Osteoblast (primary cell): ENCODE measurements at places on chromosomes 11 and 22. TPM values are rescaled to one million over a fixed set of nuclear protein-coding genes. Genes with fewer than 3 reads are reported as not detected.

DNA sequence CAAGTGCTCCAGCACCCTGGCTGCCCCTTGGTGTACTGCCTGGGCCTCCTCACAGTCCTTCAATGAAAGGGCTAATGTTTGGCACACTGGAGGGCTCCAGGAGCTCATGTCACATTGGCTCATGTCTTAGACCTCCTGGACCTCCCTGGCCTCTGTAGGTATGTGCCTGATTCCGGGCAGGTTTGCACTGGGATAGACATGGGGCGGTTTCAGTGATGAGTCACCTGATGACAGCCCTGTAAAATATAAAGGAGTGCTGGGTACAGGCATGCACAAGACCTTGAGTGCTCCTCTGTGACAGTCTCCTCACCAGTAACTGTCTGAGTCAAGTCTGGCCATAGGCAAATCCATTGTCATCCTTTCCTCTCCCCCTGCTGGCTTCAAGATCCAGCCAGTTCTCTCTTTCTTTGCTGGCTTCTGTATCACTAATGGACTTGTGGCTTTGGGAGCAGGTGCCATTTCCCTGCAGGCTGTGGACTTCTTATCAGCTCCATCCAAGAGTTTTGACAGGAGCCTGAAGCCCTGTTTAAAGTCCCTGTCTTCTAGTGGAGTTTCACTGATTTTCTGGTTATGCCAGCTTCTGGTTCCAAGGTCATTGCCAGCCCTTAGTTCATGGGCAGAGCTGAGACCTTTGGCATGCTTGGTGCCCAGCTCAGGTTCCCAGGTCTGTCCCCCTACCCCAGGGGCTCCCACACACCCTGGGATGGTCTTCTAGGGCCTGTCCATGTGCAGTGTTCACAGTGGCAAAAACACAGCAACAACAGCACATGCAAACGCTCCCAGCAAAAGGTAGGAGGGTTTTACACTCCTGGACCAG, 22.7 kb upstream of the P2RY2 start:
- peaks cover 7% of the 10 kb centered on the region for H3K4me1 ChIP-seq
- H3K27me3 ChIP-seq, result no peaks in the 10 kb centered on the region
- H3K27ac ChIP-seq, result no peak overlapping the region

DNA sequence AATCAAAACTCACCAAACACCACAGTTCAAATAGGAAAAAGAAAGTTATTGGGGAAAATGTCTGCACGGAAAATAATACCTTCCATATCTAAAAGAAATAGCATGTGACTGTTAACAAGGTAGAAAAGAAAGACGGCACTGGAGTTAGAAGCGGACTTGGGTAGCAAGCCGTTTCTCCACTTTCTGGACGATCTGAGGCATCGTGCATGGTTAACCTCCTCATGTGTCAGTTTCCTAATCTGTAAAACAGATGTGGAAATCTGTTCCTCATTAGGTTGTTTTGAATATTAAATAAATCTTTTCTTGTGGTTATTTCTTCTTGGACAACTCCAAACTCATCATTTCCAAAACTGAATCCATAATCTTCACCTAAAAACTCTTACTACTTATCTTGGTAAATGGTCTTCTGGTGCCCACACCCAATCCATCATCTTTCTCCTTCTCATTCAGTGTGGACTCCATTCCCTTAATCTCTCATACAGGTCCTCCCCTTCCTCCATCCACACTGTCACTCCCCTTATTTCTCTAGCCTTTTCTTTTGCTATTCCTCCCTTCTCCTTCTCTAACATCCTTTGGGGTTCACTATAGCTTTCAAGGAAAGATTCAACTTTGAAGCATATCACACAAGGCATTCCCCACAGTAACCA, 53.5 kb downstream of the VSIG10L2 start:
- H3K36me3 ChIP-seq, result no peaks in the 10 kb centered on the region
- DNase-seq, result no peak
- H3K4me1 ChIP-seq, result peaks cover 12% of the 10 kb centered on the region
- no peak overlapping the region for H3K27ac ChIP-seq
- H3K27me3 ChIP-seq, result no peaks in the 10 kb centered on the region
- no peak overlapping the region for H3K4me3 ChIP-seq

DNA sequence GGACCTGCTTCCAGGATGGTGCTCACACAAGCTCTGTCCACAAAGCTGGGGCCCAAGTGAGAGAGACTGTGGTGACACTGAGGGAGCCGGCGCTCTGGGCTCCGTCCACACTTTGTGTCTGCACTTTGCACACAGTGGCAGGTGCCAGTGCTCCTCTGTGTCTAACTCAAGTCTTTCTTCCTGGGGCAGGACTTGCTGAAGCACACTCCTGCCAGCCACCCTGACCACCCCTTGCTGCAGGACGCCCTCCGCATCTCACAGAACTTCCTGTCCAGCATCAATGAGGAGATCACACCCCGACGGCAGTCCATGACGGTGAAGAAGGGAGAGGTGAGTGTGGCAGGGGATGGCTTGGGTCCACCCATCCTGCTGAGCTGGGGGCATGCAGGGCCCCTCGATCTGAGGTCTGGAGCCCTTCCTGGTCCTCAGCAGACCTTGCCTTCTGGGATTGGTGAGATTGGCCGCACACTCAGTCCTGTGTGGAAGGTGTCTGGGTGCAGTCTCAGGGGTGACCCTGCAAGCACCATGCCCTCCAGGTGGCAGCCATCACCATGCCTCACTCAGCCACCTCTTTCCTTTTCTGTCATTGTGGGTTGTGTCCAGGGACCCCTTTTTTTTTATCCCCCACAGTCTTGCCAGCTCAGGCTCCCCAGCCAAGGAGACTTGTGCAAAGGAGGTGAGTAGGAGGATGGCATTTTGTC, 93.3 kb downstream of the BCR start:
- no peaks in the 10 kb centered on the region for H3K27me3 ChIP-seq
- H3K27ac ChIP-seq, result no peak overlapping the region
- peaks cover 28% of the 10 kb centered on the region for H3K36me3 ChIP-seq
- H3K4me3 ChIP-seq, result no peak overlapping the region
- no peaks in the 10 kb centered on the region for H3K4me1 ChIP-seq

DNA sequence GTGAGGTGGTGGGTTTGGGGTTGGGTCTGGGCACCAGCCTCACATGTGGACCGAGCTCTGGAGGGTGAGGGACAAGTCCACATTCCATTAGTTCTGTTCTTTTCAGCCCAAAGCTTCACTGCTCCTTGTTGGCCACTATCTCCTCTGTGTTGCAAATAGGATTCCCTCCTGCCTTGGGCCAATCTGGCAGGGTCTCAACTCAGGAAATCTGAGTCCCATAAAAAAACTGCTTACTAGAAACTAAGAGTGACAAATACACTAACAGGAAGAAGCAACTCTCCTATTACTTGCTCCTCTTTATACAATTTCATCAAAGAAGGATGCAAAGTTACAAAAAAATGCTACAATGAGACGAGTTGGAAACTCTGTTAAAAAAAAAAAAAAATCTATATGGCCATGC, 66.2 kb upstream of the CSNK1E start:
- no peak overlapping the region for H3K27ac ChIP-seq
- H3K4me1 ChIP-seq, result no peaks in the 10 kb centered on the region
- no peak overlapping the region for H3K4me3 ChIP-seq
- H3K27me3 ChIP-seq, result no peaks in the 10 kb centered on the region
- no peak for DNase-seq
- no peaks in the 10 kb centered on the region for H3K36me3 ChIP-seq

GRCh38 chr11:65741185-65741584, 20.6 kb upstream of the RNASEH2C start:
- H3K27me3 ChIP-seq, result peaks cover 11% of the 10 kb centered on the region
- H3K4me3 ChIP-seq, result no peak overlapping the region
- H3K27ac ChIP-seq, result no peak overlapping the region
- no peaks in the 10 kb centered on the region for H3K4me1 ChIP-seq
- no peaks in the 10 kb centered on the region for H3K36me3 ChIP-seq

GRCh38 chr11:37171451-37171850, 573.4 kb upstream of the RAG2 start:
- no peaks in the 10 kb centered on the region for H3K27me3 ChIP-seq
- H3K4me3 ChIP-seq, result no peak overlapping the region
- H3K4me1 ChIP-seq, result no peaks in the 10 kb centered on the region
- H3K27ac ChIP-seq, result no peak overlapping the region
- DNase-seq, result no peak

GRCh38 chr11:118885319-118885718, 1.6 kb downstream of the CXCR5 start:
- peak; percentile 42 for DNase-seq
- no peaks in the 10 kb centered on the region for H3K27me3 ChIP-seq
- H3K4me1 ChIP-seq, result peaks cover 31% of the 10 kb centered on the region

- no peaks in the 10 kb centered on the region for H3K27me3 ChIP-seq
- H3K4me3 ChIP-seq, result no peak overlapping the region
- no peak for DNase-seq
- H3K4me1 ChIP-seq, result no peaks in the 10 kb centered on the region
Observed at GRCh38 chr22:40070701-40071100, 75.9 kb downstream of the FAM83F start.

DNA sequence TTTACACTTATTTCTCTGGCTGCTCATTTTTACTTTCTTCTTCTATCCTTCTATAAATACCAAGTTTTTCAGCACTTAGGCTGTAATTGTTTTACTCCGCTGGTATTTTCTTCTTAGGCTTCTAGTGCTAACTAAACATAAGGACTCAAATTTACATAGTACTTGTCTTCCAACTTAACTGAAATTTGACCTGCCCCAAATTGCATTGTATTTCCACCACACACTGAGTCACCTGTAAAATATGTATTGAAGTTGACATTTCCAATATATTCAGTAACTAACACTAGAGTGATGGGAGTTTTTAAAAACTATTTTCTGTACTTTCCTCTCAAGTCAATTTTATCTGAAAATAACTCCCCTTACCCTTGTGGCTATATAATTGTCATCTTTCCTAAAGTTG, 1794.1 kb upstream of the RAG2 start:
- H3K4me3 ChIP-seq, result no peak overlapping the region
- DNase-seq, result no peak
- H3K36me3 ChIP-seq, result no peaks in the 10 kb centered on the region
- no peaks in the 10 kb centered on the region for H3K27me3 ChIP-seq
- no peaks in the 10 kb centered on the region for H3K4me1 ChIP-seq

- H3K4me1 ChIP-seq, result no peaks in the 10 kb centered on the region
- peak; percentile 87 for DNase-seq
- no peak overlapping the region for H3K4me3 ChIP-seq
- peaks cover 10% of the 10 kb centered on the region for H3K27me3 ChIP-seq
- H3K27ac ChIP-seq, result no peak overlapping the region
- H3K36me3 ChIP-seq, result no peaks in the 10 kb centered on the region
Observed at GRCh38 chr22:33000342-33001280, 57.6 kb downstream of the SYN3 start.

DNA sequence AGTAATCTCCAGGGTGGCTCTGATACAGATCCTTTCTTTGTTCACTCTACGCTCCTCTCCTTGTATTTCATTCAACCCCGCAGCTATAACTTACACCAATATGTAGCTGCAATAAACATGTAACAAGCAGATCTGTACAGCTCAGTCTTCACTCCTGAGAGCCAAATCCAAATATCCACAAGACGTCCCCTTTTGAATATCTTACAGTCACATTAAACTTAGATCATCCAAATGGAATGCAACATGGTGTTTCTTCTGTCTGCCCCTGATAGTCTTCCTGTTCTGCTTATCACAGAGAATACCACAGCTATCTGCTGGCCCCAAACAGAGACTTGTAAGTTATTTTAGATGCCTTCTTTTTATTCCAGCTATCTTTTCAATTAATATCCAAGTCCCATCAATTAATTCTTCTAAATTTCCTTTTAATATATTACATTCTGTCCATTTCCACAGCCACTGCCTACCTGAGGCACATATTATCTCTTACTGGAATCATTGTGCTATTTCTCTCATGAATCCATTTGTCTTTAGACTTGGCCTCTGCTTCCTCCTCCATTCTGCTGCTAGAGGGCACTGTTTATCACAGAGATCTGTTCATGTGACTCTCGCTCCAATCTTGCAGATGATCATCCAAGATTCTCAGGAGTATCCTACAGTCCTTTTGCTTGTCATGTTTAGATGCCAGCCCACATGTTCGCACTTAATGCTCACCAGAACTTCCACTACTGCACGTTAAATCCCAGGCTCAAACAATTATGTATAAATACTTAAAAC, 908.6 kb downstream of the NTM start:
- DNase-seq, result no peak
- H3K36me3 ChIP-seq, result no peaks in the 10 kb centered on the region
- H3K4me3 ChIP-seq, result no peak overlapping the region
- no peak overlapping the region for H3K27ac ChIP-seq
- H3K4me1 ChIP-seq, result peaks cover 10% of the 10 kb centered on the region
- H3K27me3 ChIP-seq, result no peaks in the 10 kb centered on the region

DNA sequence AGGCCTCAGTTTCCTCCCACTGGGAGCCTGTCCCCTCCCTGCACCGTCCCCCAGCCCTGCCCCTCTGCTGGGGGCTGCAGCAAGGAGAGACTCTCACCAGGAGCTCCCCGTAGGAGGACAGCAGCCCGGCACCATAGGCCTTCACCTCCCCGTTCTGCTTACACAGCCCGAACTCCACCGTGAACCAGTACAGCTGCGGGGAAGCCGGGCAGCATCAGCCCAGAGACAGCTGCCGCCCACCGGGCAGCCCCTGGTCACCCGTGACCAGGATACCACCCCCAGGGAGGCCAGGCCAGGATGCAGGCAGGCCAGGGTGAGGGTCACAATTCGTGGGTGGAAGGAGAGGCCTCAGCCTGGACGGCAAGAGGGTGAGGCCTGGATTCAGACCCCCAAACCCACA, 4.6 kb upstream of the INS start:
- no peaks in the 10 kb centered on the region for H3K36me3 ChIP-seq
- no peak for DNase-seq

- H3K27ac ChIP-seq, result no peak overlapping the region
- peak; percentile 95 for DNase-seq
- H3K36me3 ChIP-seq, result peaks cover 25% of the 10 kb centered on the region
- no peaks in the 10 kb centered on the region for H3K27me3 ChIP-seq
Observed at GRCh38 chr22:37021710-37022482, 2.4 kb downstream of the MPST start.

MPZL3 gene
- 1.5 and 1.8 TPM in 2 replicates for total RNA-seq

P2RX6 gene
- total RNA-seq, result 3.2 and 5.1 TPM in 2 replicates

OR52E8 gene
- 0.36 TPM in 1 of 2 replicates, not detected in the other for total RNA-seq

XKR3 gene
- total RNA-seq, result not detected in 2 replicates

DEPDC5 gene
- total RNA-seq, result 15.2 and 18.0 TPM in 2 replicates

MMP3 gene
- total RNA-seq, result 1.8 and 5.1 TPM in 2 replicates

B4GALNT4 gene
- total RNA-seq, result 0.88 and 2.2 TPM in 2 replicates

CALCA gene
- not detected in 2 replicates for total RNA-seq

CD3G gene
- not detected in 2 replicates for total RNA-seq

PRSS23 gene
- total RNA-seq, result 826 and 895 TPM in 2 replicates

TNRC6B gene
- 26.4 and 33.9 TPM in 2 replicates for total RNA-seq
